ENCODE measurements at places on chromosomes 16 and 17.

- DNase-seq = no peak
Observed at GRCh38 chr16:75486676-75487313, 8.4 kb downstream of the CHST6 start.

DNA sequence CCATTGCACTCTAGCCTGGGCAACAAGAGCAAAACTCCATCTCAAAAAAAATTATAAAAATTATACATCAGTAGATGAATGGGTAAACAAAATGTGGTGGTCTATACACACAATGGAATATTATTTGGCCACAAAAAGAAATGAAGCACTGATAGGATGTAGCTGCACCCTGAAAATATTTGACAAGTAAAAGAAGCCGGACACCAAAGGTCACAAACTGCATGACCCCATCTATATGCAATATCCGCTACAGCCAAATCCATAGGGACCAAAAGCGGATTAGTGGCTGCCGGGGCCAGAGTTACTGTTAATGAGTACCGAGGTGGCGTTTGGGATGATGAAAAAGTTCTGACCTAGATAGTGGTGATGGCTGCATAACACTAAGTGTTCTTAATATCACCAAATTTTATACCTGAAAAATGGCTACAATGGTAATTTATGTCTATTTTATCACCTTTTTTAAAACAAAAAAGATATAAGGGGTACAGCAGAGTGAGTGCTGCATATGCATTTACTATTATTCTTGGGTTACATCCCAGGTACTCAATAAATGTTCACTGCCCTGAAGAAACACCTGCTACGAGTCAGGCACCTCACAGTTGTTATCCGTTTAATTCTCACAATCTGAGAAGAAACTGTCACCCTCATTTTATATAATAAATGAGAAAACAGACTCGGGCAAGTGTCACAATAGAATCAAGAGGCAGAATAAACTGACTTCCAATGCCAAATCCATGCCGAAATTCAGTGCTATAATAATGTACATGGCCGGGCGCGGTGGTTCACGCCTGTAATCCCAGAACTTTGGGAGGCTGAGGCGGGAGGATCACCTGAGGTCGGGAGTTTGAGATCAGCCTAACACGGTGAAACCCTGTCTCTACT is 807 bp upstream of the HBQ1 start:
- no peak for DNase-seq

DNA sequence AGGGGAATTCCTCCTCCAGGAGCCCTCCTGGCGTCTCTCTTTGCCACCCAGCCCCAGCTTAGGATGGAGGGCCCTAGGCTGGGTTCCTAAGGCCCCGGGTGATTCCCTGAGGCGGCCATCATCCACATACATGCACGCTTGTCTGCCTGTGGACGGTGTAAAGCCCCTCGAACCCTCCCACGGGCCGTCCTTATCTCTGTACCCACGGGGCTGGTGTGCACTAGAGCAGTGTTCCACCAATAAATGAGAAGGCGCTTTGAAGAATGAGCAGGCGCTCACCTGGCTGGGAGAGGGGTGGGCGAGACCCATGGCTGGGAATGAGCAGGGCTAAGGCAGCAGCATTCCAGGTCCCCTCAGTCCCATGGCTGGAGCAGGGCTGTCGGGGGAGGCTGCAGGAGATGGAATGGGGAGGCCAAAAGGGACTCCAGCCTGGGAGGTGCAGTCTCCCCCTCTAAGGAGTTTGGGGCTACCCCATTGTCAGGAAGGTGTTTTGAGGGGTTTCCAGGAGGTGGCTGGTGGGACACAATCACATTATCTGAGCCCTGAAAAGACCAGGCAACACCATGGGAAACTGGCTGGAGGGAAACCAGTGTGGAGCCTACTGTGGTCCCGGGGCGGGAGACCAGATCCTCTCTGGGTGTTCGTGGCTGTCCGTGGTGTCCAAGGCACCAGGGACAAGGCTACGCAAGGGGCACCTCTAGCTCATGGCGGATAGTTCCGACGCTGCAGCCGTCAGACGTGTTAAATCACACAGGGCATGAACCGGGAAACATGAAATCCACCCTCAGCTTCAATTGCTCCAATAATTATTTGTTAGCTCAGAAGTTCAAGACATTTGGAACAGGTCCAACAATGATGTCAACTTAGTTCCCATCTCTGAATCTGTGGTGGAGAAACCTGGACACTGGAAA is 87.5 kb upstream of the DNAH17 start:
- peak; percentile 21 for DNase-seq

- DNase-seq = no peak
Observed at GRCh38 chr17:58329035-58329809, 627 bp upstream of the TSPOAP1 start.
